ENCODE measurements at places on chromosomes 6 and 20.

GRCh38 chr20:58447511-58448391 lies 58.7 kb downstream of the VAPB start:
- DNase-seq = peak; percentile 50

DNA sequence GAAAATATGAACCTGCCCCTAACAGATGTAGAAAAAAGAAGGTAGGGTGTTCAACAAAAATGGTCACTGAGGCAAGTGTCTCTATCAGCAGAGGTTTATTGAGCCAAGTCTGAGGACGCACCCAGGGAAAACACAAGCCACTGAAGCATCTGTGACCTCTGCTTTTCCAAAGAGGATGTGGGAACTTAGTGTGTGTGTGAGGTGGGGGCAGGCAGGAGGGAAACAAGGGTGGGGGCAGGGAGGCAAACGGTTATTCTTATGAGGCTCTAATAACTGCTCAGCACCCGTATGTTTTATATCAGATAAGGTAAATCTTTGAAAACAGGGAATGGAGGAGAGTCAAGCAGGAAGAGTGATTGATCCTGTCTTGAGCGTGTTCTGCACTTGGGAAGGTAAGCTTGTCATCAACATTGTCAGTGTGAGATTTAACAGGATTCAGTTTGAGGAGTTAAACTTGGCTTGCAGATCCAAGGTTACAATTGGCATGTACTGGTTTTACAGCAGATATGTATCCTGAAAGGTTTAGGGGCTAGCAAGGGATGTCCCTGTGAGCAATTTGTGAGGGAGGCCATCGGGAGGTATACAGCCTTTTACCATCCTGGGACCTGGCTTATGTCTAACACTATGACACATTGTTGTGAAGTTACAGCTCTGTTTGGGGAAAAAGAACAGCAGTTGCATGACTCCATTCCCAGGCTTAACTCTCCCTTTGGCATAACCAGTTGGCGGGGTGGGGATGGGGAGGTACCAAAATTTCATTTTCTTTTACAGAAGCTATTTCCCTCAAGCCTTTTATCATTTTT lies 33.7 kb downstream of the NINL start:
- no peak for DNase-seq

GRCh38 chr6:161540532-161540931 lies 266.7 kb upstream of the AGPAT4 start:
- DNase-seq = no peak

GRCh38 chr6:146709036-146709622 lies 110.4 kb downstream of the ADGB start:
- DNase-seq = no peak

DNA sequence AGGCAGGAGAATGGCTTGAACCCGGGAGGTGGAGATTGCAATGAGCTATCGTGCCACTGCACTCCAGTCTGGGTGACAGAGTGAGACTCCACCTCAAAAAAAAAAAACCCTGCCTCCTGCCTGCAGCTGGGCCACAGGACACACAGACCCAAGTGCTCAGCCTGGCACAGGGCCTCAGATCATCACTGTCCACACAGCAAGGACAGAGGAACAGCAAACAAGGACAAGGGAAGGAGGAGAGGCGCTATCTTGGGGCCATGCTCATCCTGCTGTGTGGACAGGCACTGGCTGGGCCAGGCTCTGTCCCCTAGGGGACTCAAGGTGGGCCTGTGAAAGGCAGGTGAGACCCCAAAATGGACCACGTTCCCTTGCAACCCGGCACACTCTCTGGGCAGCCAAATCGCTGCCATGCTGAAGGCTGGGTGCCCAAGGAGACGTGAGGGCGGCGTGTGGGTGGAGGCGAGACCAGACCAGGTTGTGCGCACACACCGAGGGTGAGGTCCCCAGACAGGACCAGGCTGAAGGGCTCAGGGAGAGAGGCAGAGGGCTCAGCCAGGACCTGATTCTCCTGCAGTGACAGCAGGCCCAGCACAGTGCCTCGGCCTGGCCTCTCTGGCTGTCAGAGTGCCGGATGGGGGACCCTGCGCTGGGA lies 9.1 kb downstream of the UCKL1 start:
- no peak for DNase-seq

DNA sequence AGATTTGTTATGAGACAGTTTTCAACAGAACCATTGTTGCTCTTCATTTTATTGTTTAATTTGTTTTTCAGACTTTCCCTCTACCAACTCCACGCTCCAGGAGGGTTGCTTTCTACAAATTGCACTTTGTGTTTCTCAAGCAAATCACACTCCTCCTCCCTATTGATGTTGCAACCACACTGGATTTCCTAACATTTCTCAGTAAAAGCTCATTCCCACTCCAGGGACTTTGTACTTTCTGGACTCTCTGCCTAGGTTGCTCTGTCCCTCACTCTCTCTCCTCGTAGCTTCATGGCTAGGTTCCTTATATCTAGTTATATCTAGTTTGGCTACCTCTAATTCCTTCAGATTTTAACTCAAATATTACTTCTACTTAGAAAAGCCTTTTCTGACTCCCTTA lies 20.3 kb downstream of the PGK2 start:
- DNase-seq = no peak

DNA sequence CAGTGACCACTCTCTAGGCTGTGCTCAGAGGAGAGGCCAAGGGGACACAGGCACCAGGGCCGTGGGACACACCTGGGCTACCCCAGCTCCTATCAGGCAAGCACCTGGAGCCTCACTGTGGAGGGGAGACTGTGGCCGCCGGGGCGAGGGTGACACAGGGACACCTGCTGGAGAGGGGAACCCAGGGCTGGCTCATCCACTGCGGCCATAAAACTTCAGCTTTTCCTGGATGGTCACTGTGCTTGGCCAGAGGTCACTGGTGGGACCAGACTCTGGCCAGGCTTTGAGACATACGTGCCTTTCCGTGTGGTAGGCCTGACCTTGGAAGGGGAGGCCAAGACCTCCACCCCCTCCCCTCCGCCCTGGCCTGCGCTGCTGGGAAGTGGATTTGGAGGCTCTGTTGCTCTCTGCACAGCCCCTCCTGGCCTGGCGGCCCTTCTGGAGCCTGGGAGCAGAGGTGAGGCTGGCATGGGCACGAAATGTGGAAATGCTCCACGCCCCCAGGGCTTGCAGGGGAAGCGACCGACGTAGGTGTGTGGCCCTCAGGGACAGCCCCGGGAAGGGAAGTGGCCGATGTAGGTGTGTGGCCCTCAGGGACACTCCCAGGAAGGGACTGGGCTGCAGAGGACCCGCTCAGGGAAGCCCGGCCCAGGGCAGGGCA lies 42.9 kb upstream of the BHLHE23 start:
- no peak for DNase-seq

DNA sequence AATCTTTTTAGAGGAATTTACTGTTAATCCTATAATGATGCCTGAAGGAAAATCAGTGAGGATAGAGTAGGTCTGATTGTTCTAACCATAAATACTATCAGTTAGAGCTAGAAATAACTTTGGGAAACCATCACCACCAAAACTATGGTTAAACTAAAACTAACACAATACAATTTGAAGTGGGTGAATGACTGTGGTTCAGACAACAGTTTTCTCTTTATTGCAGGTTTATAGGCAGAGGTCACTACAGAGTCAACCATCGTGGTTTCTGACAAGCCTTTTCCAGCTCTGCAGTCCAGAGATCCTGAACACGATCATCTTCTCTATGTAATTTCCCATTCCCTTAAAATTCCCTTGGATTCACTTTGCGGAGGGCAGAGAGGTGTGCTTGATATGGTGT lies 134.3 kb downstream of the IBTK start:
- no peak for DNase-seq

DNA sequence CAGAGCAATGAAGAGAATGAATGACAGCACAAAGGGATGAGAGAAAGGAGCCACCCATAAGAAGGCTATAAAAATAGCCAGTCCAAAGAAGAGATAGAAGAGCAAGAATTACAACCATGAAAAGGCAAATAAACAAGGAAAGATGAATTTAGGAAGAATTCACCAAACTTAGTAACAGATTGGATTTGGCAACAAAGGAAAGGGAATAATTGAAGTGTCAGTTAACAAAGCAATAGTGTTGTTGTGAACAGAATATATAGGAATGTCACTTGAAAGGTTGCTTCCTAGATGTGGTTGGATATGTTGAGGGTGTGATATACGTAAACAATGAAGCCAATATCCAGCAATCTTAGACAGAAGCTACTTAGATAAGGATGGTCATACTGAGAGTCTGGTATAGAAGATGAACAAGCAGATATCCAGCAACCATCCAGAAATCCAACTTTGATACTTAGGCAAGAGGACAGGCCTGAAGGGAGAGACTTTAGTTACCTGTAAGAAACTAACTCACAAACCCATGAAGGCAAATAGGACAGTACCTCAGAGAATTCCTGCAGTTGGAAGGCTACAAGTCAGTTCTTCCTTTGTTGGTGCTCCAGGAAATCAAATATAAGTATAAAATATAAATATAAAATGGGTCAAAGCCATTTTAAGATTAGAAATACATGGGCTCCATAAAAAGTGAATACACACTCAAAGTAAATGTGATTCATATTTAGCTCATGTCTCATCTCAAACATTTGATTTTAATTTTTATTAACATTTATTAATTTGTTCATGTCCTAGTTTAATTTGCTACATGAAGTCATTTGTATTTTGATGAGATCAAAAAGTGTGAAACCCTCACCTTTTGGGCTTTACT lies 106.5 kb downstream of the HFE start:
- no peak for DNase-seq

DNA sequence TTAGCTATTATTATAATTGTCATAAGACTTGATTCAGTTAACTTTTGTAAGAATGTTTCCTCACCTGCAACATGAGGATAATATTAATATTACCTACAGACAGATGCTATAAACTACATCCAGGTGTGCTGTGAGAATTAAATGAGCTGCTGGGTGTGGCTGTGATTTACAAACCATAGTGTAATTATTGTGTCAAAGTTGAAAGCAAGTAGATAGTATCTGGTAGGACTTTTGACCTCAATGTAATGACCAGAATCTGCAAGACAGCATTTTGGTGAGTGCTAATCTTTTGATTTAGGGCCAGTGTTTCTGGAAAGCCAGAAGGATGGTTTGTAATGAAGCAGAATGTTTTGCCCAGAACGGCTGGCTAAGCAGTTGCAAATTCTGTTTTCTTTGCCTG lies 162.5 kb downstream of the TRMT11 start:
- DNase-seq = no peak

GRCh38 chr6:6362056-6362840 lies 41.8 kb upstream of the F13A1 start:
- DNase-seq = no peak

DNA sequence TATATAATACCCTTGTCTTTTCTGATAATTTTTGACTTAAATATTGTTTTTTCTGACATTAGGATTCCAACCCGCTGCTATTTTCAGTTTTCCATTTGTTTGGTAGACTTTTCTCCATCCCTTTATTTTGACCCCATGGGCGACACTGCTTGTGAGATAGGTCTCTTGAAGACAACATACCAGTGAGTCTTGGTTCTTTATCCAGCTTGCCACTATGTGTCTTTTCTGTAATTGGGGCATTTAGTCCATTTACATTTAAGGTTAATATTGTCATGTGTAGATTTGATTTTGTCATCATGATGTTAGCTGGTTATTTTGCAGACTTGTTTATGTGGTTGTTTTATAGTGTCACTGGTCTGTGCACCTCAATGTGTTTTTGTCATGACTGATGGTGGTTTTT lies 67.7 kb upstream of the IRAK1BP1 start:
- no peak for DNase-seq

GRCh38 chr6:81988446-81988845 lies 236.0 kb upstream of the TENT5A start:
- no peak for DNase-seq

- no peak for DNase-seq
Observed at GRCh38 chr20:34512955-34513419, 3.2 kb upstream of the DYNLRB1 start.

- no peak for DNase-seq
Observed at GRCh38 chr6:39330057-39330456, 7.6 kb upstream of the KCNK16 start.

All from stimulated activated CD4-positive, alpha-beta T cell treated with anti-CD3 and anti-CD28 coated beads, Interleukin-4, amount 100 ng/mL, for 24 hours (primary cell).